CD4-positive, alpha-beta T cell treated with Interleukin-17A for 4 hours (primary cell): ENCODE measurements at places on chromosomes 7 and 10.
A peak's percentile ranks its signal among the peaks of the same experiment; 100 is the strongest.

DNA sequence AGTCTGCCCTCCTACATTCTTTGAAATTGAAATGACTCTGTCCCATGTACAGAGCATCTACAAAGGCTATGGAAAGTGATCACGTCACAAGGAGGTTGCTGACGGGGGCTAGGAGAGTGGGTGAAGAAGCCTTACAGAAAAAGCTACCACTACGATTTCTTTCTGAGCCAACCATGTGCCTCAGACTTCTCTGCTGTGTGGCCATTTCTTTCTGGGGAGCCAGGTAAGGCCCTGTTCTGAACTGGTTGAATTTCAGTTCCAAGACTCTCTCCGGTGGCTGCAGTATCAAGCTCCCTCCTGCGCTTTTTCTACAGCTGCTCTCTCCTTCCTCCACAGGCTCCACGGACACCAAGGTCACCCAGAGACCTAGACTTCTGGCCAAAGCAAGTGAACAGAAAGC is 112.5 kb upstream of the PRSS1 start:
- DNase-seq: peak; percentile 28

DNA sequence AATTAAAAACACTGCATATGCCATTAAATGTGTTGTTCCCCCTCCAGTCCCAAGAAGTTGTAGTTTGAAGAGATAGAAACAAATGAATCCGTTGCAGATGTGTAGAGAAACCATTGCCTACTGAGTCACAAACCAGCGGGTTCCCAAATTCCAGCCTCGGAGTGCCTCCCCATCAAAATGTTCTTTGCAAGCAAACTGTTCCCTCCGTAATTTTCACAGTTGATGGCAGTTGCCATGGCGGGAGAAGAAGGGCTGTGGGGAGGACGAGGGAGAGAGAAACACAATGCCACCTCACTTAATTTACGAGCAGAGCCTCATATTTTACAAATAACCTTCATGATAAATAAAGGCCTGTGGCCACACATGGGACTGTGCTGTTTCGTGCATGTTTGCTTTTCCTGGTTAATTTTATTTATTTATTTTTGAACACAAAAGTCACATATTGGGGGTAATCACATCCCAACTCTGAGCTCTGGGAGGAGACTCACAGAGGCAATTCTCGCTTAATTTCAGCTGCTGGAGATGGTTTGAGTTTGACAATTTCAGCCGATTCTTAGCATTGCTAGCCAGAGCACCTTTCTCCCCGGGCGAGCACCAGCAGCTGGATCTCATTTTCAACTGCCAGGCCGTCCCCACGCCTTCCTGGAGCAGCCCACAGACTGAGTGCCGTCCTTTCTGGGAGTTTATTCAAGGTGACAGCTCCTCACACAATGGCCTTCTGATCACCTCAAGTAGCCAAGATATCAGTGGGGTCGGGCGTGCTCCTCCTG is 1084.2 kb downstream of the KCNMA1 start:
- no peak for DNase-seq

DNA sequence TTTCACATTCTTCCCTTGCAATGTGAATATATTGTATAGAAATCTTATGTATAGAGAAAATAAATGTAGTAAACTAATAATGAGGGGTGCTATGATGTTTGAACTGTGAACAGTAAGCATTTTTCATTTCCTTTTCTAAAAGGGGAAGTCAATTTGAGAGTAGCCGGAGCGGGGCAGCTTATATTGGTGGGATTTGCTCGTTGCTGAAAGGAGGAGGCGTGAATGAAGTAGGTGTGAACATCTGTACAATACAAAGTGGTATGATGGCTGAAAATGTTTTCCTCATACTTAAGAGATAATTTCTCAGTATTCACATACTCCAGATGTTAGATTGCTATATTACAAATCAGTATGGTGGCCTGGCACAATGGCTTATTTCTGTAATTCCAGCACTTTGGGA is 87.1 kb downstream of the SRI start:
- no peak for DNase-seq

- DNase-seq: no peak
Observed at GRCh38 chr7:82109288-82109687, 334.3 kb downstream of the CACNA2D1 start.

DNA sequence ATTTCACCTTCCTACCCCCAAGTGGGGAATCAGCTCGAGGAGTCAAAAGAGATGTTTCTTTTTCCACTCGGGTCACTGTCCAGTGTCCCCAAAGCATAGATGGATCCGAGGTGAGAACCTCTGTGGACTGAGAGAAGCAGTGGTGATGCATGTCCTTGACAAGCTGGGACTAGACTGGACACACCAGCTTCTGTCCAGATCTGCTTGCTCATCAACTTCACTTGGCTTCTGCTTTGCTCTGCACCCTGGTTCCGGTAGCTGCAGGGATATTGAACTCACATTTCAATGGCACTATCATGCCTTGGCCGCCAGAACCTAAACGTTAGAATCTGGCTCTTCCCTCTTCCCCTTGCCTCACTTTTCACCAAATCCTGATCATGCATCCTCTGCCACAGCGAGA is 50.3 kb upstream of the CXCL12 start:
- no peak for DNase-seq

- DNase-seq: no peak
Observed at GRCh38 chr7:144468990-144469732, 65.7 kb upstream of the NOBOX start.

DNA sequence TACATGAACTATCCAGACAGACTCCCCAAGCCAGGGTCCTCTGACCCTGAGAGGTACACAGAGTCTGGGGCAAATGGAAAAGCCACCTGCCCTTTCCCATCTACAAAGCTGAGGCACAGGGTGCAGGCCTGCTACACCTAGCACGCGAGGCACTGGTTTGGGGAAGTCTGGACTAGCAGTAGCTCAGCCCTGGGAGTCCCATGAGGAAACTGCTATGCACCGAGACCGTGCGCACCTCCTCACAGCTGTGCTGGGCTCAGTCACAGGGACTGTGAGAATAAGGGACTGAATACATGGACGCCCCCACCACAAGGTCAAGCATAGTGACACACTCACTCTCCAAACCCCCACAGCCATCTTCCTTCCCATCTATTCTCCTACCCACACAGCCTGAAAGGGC is 8.2 kb downstream of the MAT1A start:
- no peak for DNase-seq

GRCh38 chr7:94050046-94050445 is 45.9 kb upstream of the BET1 start:
- no peak for DNase-seq

GRCh38 chr10:95263864-95264226 is 27.0 kb downstream of the PDLIM1 start:
- no peak for DNase-seq

GRCh38 chr10:31001740-31002139 is 29.9 kb downstream of the ZNF438 start:
- DNase-seq: no peak

DNA sequence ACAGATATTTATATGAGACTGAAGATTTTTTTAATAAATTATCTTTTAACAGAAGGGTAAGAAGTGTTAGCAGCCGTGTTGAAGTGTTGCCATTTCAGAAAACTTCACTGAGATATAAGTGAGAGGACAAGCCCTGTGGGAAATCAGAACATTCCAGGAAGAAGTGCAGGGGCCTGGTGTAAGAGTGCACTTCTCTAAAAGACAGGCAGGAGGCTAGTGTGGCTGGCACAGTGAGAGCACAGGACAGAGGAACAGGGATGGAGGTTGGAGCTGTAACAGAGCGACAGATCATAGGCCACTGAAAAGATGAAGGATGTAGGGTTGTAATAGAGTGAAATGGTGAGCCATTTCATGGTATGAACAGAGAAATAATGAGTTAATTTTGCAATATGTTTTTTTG is 608.9 kb downstream of the SORCS1 start:
- DNase-seq: no peak

- no peak for DNase-seq
Observed at GRCh38 chr7:147394329-147394728, 1196.2 kb upstream of the C7orf33 start.

GRCh38 chr7:39295796-39296195 is 270.4 kb upstream of the YAE1 start:
- DNase-seq: no peak

DNA sequence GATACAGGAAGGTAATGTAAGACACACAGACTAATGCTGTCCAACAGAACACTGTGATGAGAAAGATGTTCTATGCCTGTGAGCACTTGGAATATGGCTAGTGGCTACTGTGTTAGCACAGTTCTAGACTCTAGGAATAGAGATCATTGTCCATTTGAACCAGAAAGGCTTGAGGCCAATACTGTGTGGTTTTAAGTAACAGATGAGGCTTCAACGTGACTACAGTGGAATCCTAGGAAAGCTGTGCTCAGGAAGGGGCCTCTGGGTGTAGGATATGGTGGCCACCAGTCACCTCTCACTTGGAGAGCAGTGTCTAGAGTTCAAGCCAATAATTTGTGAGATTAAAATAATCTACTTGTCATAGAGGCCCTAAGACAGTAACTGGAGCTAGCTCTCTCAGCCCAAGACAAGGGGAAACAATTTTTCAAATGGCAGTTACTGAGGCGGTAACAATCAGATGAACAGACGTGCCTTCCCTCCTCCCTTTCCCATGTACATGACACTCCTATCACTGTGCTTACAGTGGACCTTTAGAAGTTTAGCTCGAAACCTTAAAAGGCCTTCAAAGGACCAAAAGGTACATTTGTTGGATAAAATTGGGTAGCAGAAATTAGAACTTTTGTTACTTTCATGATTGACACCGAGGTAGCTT is 10.2 kb downstream of the ZDHHC16 start:
- DNase-seq: no peak

- DNase-seq: no peak
Observed at GRCh38 chr10:75708060-75708459, 276.6 kb downstream of the LRMDA start.

GRCh38 chr10:37865957-37866803 is 8.8 kb upstream of the ZNF248 start:
- DNase-seq: no peak

- DNase-seq: no peak
Observed at GRCh38 chr7:135463908-135464307, 46.0 kb downstream of the CNOT4 start.

DNA sequence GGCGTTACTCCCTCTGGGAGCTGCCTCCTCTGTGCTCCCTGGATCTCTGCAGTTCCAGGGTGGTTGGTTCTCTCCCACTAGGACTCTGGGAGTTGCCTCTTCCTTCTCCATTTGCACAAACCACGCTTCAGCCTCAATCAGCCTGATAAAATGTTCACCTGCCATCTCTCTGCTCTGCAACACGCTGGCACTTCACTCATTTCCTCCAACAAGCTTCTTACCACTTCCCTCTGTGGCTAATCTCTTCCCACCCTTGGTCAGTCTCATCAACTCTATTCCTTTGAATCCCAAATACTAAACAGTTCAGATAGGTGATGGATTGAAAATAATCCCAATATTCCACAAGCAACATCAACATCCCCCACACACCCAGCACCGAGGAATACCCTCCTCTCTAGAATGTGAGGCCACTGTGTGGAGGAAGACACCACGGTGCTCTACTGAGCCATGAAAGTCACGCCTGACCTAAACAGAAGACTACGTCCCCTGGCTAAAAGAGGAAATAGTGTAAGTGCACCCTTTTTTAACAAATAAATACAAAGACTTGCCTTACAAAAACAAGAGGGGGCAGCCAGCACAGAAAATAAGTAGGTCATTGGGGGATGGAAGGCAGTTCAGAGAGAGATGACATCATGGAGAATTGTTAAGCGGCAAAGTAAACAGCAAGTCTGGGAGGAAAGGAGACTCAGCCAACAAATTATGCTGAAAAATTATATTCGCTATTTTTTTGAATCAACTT is 1.9 kb upstream of the FAM170B start:
- no peak for DNase-seq

DNA sequence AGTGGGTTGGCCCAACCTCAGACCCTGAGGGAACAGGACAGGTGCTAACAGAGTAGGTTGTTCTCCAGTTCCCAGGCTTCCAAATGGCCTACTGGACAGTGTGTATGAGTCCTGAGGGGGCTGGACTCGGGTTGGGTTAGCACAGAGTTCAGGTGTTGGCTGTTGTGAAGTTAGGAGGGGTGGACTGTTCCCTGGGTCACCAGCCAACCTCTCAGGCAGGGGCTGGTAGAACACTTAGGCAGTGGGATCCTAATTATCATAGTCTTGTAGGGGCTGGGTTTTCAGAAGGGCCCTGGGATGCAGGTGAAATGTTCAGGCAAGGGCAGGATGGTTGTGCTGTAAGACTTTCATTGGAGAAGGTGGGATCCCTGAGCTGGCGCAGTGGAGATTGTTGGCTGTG is 293.0 kb downstream of the ZWINT start:
- DNase-seq: no peak

DNA sequence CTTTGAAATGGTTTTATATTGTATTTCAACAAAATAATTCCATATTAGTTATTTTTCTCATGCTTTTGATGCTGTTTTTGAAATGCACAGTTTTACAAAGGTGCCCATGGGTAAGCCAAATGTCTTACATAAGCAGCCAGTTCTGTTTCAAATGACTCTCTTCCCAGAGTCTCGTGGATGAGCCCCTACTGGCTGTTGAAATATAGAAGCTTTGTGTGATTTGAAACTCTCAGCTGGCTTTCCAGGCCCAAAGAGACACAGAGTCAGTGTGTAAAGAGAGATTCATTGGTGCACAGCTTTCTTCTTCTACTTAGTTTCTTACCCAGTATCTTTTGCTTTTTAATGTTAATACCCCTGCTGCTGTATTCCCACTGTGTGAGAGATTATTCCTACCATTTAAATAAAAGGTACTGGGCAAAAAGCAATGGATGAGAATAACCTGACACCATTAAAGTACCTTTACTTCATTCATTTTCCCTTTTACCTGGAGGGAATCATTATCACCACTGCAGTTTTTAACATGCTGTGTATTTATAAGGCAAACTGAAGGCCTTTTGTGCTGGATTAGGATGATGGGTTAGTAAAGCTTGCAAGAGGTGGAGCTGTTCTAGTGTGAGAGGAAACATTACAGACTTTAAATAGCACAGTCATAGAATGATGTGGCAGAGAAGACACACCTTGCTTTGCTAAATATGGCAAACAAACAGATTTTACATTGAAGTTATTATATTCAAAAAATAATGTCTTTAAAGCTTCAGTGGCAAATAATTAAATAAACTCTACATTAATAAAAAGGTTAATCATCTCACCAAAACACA is 415.1 kb downstream of the THSD7A start:
- no peak for DNase-seq

GRCh38 chr10:111128331-111129180 is 51.7 kb downstream of the ADRA2A start:
- no peak for DNase-seq

- DNase-seq: no peak
Observed at GRCh38 chr10:61761825-61762217, 99.1 kb downstream of the CABCOCO1 start.

DNA sequence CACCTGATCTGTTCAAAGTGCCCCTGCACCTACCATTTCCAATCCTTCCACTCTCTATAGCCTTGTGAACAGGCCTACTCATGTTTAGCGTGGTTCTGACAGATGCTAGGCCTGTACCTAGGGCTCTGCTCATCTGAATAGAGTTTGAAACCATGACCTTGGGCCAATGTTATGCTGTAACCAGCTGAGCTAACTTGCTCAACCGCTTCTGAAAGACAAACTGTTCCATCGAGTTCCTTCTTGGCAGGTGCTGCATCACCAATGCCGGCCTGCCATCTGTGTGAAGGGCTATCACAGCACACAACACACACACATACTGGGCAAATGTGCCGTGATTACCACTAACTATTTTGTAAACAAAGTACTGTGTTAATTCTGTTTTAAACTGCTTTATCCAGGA is 419.0 kb upstream of the GALNT17 start:
- DNase-seq: no peak

- no peak for DNase-seq
Observed at GRCh38 chr10:80319318-80319717, 29.9 kb upstream of the MAT1A start.
